ENCODE measurements at places on chromosomes 4 and X.

DNA sequence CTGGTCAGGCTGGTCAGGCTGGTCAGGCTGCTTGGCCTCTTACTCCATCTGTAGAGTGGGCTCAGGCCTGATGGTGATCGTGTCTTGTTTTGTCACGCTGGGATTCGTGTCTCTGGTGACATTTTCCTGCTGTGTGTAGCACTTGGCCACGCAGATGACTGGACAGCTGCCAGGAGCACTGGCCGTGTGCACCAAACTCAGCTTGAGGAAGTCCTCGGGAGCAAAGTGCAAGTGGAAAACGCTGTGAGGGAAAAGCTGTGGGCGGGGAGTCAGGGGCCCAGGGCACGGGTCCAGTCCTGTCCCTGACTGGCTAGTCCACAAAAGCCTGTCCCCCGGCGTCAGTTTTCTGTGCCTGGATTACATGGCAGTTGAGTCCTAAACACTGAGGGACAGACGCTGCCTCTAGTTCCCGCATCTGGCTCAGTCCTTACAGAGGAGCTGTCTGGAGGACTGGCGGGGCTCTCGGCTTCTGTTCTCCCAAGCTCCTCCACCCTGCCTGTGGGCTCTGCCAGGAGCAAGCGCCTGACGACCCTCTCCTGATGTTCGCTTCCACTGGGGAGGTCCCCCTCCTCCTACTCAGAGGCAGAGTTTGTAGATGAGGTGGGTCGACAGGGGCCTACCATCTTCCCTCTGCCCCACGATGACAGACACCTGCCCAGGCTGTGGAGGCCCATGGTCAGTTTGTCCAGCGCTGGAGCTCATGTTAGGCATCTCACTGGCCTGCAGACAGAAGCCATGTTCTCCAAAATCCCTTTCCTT lies 35.9 kb upstream of the GRPEL1 start:
- DNase-seq = no peak

GRCh38 chr4:124234771-124235170 lies 477.8 kb downstream of the ANKRD50 start:
- DNase-seq = no peak

GRCh38 chr4:61277785-61278760 lies 77.9 kb downstream of the ADGRL3 start:
- DNase-seq = no peak

GRCh38 chr4:26936284-26937065 lies 75.8 kb downstream of the STIM2 start:
- no peak for DNase-seq

DNA sequence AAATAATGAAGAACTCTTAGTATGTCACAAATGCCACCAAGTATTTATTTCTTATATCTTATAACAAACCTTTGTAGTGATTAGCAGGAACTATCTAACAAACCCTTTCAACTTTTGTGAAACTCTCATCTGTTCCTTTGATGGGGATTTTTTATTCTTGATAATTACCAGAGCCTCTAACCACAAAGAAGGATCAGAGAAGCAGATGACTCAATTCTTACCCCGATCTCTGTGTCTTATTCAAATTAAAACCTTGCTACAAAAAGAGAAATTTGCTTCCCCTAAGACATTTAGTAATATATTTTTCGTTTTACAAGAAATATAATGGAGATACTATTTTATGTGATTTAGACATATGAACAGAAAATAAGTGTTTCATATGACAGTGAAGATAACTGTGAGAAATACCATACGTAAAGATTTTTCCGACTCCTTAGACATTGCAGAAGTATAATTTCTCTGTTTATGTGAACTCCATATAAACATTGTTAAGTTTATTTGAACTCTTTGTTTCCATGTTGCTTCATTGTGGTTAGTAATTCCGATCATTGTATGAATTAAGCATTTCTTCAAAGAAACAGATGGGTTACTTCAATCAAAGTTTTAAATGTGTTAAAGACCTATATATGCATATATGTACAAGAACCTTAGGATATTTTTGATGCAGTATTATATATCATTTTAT lies 205.4 kb downstream of the CFAP299 start:
- DNase-seq = no peak

DNA sequence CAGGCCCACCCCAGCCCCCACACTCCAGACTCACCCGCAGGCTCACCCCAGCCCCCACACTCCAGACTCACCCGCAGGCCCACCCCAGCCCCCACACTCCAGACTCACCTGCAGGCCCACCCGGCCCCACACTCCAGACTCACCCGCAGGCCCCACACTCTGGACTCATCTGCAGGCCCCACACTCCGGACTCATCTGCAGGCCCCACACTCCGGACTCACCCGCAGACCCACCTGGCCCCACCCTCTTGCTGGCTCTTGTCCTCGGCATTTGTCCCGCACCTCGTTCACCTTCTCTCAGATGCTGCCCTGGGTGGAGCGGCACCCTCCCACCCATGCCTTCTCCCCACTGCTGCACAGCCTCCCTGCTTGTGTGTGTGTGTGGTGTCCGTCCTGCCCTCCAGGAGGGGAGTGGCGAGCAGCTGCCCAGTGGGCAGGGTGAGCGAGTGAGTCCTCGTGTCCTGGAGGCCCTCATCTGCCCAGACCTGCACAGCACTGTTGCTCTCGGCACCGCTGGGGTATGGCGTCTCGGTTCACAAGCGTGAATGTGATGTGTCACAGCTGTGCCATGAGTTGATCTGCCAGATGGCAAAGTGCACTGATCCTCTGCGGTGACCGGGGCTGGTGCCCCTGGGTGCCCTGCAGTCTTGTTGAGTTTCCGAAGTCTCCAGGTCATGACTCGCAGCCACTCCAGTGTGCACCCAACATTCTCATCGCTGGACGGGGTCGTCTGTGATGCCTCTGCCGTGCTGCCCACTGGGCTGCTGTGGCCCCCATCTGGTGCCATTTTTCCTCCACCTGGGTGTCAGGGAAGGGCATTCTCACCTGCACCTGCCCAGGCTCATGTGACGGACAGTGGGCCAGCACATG lies 27.7 kb downstream of the MAEA start:
- no peak for DNase-seq

DNA sequence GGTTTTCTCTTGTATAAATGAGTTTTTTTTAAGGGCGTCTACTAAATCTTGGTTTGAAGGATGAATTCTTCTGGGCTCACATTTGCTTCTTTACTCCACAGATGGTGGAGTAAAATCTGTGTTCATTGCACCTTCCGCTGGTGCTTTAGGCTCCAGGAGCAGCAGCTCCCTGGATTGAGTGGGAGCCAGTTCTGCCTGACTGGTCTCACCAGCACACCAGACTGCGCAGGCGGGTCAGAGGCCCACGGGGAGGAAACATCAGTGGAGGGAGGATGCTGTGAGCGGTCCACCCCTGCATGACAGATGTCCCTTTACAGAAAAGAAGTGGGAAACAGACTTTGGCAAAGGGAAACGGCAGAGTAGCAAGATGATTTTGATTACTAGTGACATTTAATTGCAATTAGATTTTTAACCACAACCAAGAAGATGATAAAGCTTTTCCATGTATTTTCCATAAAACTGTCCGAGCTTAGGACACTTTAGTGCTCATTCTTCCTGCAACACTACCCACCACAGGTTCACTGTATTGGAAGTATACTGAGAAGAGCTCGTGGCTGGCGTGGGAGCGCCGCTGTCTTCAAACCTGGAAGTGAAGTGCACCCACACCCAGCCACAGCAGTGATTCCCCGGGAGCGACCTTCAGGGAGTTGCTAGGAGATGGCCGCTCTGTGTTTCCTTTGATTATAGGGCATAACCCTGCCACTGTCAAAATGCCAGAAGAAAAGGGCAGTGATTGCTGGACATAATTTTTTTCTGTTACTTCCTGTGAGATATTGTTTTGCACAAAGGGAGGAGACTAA lies 95.2 kb downstream of the SORBS2 start:
- DNase-seq = no peak

DNA sequence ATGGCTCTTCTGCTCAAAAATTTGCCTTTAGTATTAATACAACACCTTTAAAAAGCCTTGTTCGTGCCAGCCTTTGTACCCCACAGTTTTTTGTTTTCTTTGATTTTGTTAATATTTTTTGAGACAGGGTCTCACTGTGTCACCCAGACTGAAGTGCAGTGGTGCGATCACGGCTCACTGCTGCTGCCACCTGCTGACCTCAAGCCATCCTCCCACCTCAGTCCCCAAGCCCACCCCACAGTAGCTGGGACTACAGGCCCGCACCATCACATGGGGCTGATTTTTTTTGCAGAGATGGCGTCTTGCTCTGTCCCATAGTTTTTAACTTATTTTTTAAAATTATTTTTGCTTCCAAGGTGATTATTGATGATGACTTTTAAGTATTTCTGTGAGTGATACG lies 134.0 kb downstream of the HTR2C start:
- DNase-seq = no peak

GRCh38 chrX:111868726-111869638 lies 7.0 kb upstream of the TRPC5OS start:
- no peak for DNase-seq

Measured in stimulated activated CD4-positive, alpha-beta T cell treated with anti-CD3 and anti-CD28 coated beads, Interleukin-2, amount 100 ng/mL, for 48 hours (primary cell).